ENCODE measurements at places on chromosomes 4 and X. TPM values are rescaled to one million over a fixed set of nuclear protein-coding genes. Genes with fewer than 3 reads are reported as not detected.

PITX2 gene
- total RNA-seq: not detected

REPS2 gene
- 10.1 TPM for total RNA-seq

HPSE gene
- total RNA-seq: 1.8 TPM

MAGEA9B gene
- total RNA-seq: not detected

ADH1A gene
- total RNA-seq: 0.84 TPM
